Stimulated activated CD8-positive, alpha-beta memory T cell treated with anti-CD3 and anti-CD28 coated beads, Interleukin-12 subunit alpha, Interleukin-12 subunit beta, amount 100 ng/mL, for 1 hour (primary cell): ENCODE measurements at places on chromosomes 2 and 18.

- no peak for DNase-seq
Measured at GRCh38 chr2:58047373-58047935, 848 bp downstream of the VRK2 start.

GRCh38 chr2:21759819-21760218 lies 636.1 kb downstream of the TDRD15 start:
- no peak for DNase-seq

DNA sequence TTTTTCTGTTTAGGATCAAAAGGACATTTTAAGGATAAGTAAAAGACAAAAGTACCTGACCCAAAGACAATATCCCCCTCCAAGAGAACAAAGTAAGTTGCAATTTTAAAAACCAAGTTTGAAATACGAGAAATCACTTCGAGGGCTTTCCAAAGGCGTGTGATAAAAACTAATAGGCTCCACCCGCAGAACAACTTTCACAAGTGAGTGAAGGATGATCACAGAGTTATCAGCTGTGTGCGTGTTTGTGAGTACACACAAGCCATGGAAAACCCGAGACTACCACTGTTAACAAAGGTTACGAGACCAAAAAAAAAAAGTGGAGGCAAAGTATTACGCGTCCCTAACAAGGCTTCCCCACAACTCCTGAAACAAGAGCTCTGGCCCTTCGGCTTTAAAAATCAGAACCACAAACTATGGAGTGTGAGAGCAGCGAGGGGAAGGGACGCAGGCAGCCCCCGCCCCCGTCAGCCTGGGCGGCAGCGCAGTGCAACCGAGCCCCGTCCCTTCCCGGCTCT lies 719 bp downstream of the SMAD2 start:
- no peak for DNase-seq

- DNase-seq = no peak
Measured at GRCh38 chr18:48797841-48798255, 152.9 kb downstream of the SMAD7 start.

DNA sequence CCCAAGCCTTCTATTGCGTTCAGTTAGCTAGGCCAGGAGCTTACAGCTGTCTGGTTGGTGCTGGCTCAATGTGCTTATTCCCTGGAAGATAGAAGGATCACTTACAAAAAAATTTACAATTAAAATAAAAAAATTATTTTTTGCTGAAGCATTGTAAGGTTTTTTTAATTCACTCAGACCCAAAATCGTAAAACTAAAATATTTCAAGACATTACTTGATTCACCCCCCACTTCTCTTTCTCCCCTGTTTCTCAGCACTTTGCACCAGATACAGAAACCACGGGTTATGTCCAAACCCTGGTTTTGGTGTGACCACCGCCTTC lies 911 bp upstream of the PTPRM start:
- no peak for DNase-seq

DNA sequence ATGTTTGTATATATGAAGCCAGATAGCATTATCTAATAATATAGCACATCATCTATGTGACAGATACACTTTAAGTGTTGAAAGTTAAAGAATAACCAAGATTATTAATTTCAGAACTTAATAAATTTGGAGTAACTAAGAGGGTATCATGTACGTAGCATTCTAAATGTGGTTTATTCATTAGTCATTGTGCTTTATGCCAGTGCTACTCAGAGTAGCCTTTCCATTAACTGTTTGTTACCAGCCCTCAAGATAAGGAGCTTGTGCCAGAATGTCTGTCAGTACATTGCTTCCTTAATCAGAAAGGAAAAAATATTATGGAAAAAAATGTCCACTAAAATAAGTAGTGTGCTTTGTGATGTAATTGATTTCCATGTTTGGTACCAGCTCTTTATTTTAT lies 94.9 kb upstream of the TWSG1 start:
- no peak for DNase-seq

DNA sequence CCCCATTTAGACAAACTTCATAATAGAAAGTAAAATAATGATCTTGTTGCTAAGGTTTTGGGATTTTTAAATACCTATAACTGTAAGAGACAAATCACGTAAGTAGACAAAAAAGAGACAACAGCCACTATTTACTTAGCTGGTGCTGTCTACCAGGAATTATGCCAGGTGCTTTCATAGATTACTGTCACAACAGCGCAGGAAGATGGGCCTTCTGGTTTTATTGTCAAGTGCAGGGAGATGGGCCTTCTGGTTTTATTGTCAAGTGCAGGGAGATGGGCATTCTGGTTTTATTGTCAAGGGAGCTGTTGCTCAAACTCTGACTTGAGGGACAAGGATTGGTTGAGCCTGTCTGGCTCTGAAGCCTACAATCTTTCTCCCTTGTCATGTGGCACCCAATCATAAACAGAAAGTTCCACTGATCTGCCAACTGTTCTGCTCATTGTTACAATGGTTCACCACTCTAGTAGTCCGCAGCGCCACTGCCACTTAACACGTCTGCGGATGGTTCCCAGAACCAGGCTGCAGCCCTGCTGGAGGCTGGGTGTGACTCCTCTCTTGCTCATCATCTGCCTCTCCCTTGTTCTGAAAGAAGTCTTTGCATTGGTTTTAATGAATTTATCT lies 95.0 kb downstream of the RNF144A start:
- no peak for DNase-seq
